Aorta (tissue), 5 donors: ENCODE measurements at places on chromosomes 6 and 20.

DNA sequence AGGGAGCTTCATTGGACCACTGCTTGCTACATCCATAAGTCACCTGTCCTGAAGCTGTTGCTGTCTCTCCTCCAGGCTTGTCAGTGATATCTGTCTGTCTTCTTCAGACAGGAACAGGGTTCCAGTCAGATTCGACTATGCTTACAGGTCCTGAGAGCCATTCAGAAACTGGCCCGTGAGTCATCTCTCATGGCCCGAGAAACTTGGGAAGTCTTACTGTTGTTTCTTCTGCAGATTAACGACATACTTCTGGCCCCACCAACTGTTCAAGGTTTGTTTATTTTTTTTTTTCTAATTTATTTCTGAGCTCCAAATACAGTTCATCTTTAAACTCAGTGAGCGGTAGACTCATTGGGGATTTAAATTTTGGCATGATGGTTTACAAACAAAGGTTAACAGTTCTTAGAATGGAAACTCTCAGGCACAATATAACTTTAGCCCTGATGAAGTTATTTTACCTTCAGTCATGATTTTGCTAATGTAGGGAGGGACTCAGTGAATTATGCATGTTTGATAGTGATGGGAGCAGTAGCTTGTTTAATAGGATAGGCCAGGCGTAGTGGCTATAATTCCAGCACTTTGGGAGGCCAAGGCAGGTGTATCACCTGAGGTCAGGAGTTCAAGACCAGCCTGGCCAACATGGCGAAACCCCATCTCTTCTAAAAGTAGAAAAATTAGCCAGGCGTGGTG is 24.7 kb downstream of the RALGAPB start:
- peaks cover 19% of the 10 kb centered on the region for H3K36me3 ChIP-seq
- DNase-seq = no peak
- H3K4me3 ChIP-seq = no peak overlapping the region
- no peaks in the 10 kb centered on the region for H3K4me1 ChIP-seq

DNA sequence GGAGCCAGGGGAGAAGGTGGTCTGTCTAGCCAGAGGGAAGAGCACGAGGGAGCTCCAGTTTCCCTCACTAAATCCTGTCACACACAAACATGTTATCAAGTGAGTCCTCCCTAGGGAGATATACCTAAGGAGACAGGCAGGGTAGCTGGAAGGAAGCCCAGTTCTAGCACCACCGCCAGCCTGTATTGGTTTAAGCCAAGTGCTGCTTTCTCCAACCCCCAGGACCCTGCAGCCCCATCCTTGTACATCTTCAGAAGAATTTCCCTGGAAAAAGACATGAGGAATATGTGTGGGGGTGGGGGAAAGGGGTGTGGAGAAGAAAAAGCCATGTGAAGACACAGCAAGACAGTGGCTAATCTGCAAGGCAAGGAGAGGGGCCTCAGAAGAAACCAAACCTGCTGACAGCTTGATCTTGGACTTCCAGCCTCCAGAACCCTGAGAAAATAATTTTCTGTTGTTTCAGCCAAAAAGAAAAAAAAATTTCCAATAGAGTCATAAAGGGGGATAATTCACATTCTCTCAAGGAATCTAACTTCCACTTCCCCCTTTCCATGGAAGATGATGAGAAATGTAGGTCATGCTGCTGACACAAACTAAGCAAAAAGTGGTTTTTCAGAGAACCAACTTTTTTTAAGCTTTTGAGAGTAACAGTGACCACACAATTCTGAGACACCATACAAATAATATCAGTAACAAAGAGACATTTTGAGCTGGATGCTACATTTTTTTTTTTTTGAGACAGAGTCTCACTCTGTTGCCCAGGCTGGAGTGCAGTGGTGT is 103.2 kb upstream of the PRDM1 start:
- no peaks in the 10 kb centered on the region for H3K27me3 ChIP-seq
- no peak overlapping the region for H3K4me3 ChIP-seq
- no peak overlapping the region for H3K27ac ChIP-seq
- DNase-seq = no peak

- no peak overlapping the region for H3K27ac ChIP-seq
- no peaks in the 10 kb centered on the region for H3K36me3 ChIP-seq
- no peak for DNase-seq
- H3K4me1 ChIP-seq = no peaks in the 10 kb centered on the region
- no peaks in the 10 kb centered on the region for H3K27me3 ChIP-seq
These were observed 1.9 kb downstream of the RBBP8NL start for GRCh38 chr20:62425281-62426058.

DNA sequence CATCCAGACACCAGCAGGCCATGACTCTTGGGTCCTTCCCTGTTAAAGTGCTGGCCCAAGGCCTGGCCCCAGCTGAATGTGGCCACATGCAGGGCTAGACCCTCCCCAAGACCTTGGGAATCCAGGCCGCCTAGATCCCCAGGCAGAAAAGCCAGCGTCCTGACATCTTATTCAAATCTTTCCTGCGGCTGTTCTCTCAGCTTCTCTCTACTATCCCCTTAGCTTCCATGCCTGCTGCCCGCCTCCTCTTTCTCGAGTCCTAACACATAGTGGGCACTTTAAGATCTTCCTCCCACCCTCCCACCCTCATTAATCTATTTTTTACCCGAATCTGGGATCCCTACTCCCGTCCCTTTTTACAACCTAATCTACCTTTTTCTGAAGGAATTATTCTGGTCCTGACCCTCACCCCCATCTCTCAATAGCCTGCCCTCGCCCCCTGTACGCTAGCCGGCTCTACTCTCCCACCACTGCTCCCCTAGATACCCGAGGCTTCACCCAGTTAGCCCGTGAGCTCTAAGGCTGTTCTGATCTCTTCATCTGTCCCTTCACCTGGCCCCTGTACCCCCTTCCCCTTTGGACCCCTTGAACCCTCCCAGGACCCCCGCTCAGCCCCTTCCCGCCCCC is at the start of gene CCHCR1:
Gene CCHCR1, minus strand, starts transcription at position 290 of the 627 bp plus-strand sequence. Its CDS starts 202 bp downstream, at position 88.
- DNase-seq = no peak
- no peaks in the 10 kb centered on the region for H3K4me1 ChIP-seq
- no peaks in the 10 kb centered on the region for H3K36me3 ChIP-seq
- H3K27ac ChIP-seq = peak within 1 kb of the TSS; percentile 41
- peak within 1 kb of the TSS; percentile 61 for H3K4me3 ChIP-seq
- H3K27me3 ChIP-seq = no peaks in the 10 kb centered on the region

DNA sequence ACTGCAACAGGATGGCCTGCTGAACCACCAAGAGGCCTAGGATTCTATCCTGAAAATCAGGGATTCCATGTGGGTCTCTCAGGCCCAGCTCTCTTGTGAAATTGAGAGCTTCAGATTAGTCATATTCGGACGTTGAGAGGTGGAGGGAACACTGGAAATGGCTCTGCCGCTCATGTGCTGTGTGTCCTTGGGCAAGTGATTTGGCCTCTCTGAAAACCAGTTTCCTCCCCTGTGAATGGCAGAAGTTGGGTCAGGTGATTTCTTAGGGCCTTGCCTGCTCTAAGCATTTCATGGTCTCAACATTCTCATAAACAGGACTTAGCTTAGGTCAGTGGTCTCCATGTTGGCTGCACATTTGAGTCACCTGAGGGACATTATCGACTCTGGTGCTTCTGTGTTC is 470.1 kb downstream of the PREX1 start:
- H3K4me1 ChIP-seq = no peaks in the 10 kb centered on the region
- no peaks in the 10 kb centered on the region for H3K36me3 ChIP-seq
- H3K27me3 ChIP-seq = no peaks in the 10 kb centered on the region
- DNase-seq = no peak

DNA sequence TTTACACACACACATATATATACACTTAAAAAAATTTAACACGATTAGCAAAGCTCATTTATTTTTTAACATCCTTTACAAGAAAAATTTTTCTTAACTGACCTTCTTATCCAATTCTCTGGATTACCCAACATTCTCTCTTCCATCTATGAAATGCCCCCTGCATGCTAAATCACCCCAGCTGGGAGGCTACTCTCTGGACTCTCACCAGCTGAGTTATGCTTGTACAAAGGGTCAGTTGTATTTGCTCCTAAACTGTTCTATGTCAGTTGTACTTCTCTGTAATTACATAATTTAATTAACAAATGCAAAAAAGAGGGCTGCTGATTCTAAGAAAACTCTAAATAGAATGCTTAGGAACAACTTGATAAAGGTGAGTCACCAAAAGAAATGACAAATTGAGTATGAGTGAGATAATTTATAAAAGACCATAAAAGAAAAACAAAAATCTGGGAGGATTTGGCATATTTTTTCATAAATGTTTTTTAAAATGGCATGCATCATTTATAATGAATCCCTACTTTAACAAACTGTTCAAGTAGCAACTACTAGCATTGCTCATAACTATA is 120.5 kb downstream of the KIF13A start:
- no peaks in the 10 kb centered on the region for H3K27me3 ChIP-seq
- H3K4me1 ChIP-seq = peaks cover 22% of the 10 kb centered on the region
- H3K27ac ChIP-seq = no peak overlapping the region

DNA sequence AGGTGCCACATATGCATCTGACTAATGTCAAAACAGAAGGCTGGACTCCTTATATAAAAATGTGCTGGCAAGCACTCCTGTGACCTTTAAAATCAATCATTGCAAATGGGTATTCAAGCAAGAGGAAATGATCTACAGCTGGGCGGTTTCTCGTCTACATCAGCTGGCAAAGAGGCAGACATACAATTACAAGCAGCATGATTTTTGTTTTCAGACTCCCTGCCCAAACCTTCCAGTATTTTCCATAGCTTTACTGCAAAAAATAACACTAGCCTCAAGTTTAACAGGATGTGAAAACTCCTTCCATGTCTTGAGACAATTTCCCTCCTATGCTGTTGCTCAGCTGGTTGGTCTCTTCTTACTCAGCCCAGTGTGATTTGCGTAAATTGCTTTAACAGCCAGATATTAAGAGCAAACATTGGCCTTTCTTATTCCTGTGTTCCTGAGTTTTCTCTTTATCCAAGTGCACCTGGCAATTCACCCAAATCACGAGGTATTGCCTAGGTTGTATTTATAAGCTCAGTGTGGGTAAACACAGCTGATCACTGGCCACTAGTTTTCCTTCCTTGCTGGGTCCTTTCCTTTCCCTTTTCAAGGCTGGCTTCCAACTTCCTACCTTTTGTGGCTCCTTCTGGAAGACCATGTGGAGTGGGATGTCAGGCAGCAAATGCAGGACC is 130.4 kb downstream of the MOXD1 start:
- no peak overlapping the region for H3K27ac ChIP-seq
- no peak for DNase-seq
- no peaks in the 10 kb centered on the region for H3K36me3 ChIP-seq
- H3K4me1 ChIP-seq = peaks cover 6% of the 10 kb centered on the region

- no peaks in the 10 kb centered on the region for H3K36me3 ChIP-seq
- DNase-seq = no peak
- H3K4me3 ChIP-seq = no peak overlapping the region
- H3K27ac ChIP-seq = no peak overlapping the region
- H3K27me3 ChIP-seq = no peaks in the 10 kb centered on the region
These were observed 159.2 kb downstream of the GMPR start for GRCh38 chr6:16397623-16398022.

GRCh38 chr6:169177516-169178166 is 76.0 kb downstream of the THBS2 start:
- no peaks in the 10 kb centered on the region for H3K27me3 ChIP-seq
- no peak for DNase-seq
- H3K27ac ChIP-seq = no peak overlapping the region
- no peaks in the 10 kb centered on the region for H3K36me3 ChIP-seq

GRCh38 chr20:54995553-54995952 is 520.2 kb downstream of the DOK5 start:
- H3K36me3 ChIP-seq = no peaks in the 10 kb centered on the region
- H3K4me1 ChIP-seq = no peaks in the 10 kb centered on the region
- H3K4me3 ChIP-seq = no peak overlapping the region

GRCh38 chr6:122553697-122554096 is 56.5 kb upstream of the PKIB start:
- H3K27ac ChIP-seq = no peak overlapping the region
- DNase-seq = no peak
- no peaks in the 10 kb centered on the region for H3K4me1 ChIP-seq
- no peak overlapping the region for H3K4me3 ChIP-seq
- H3K27me3 ChIP-seq = peaks cover 1% of the 10 kb centered on the region

- DNase-seq = no peak
- no peak overlapping the region for H3K4me3 ChIP-seq
- H3K27me3 ChIP-seq = no peaks in the 10 kb centered on the region
These were observed 315.4 kb upstream of the SASH1 start for GRCh38 chr6:148027201-148027600.

GRCh38 chr6:96032661-96033060 is 16.9 kb downstream of the FUT9 start:
- H3K4me3 ChIP-seq = no peak overlapping the region
- H3K27me3 ChIP-seq = no peaks in the 10 kb centered on the region
- no peaks in the 10 kb centered on the region for H3K36me3 ChIP-seq
- H3K4me1 ChIP-seq = no peaks in the 10 kb centered on the region

DNA sequence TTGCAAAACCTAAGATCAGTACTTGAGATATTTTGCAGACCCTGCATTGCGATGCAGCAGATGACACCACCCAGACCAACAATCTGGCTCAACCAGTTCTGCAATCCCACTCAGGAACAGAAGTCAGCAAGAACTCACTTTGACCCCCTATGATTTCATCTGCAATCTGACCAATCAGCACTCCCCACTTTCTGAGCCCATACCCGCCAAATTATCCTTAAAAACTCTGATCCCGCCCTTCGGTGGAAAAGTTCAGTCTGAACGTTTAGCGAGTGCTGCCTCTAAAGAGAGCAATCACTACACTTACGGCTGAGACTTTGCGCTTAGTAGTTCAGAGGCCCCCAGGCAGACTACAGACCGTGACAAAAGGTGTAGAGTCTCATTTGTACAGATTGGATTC is 17.3 kb upstream of the KIAA1586 start:
- no peak overlapping the region for H3K27ac ChIP-seq
- no peaks in the 10 kb centered on the region for H3K27me3 ChIP-seq
- no peaks in the 10 kb centered on the region for H3K36me3 ChIP-seq
- no peak overlapping the region for H3K4me3 ChIP-seq
- no peaks in the 10 kb centered on the region for H3K4me1 ChIP-seq
- no peak for DNase-seq

DNA sequence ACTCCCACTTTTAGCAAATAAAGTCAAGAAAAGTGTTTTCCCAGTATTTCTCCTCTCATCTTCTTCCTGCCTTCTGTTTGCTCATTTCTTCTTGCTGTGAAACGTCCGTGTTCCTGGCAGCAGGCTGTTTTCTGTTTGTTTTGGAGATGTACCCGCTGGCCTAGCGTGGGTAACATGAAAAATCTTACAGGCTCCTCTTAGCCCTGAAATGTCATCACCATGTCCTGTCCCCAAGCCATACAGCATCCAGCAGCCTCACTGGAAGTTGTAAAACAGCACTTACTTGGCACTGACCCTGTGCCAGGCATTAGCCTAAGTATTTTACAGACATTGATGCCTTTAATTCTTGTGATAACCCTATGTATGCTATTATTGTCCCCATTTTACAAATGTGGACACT is 371.1 kb downstream of the FOXA2 start:
- no peaks in the 10 kb centered on the region for H3K36me3 ChIP-seq
- no peak for DNase-seq
- no peaks in the 10 kb centered on the region for H3K4me1 ChIP-seq
- no peaks in the 10 kb centered on the region for H3K27me3 ChIP-seq

- DNase-seq = no peak
- no peak overlapping the region for H3K27ac ChIP-seq
- no peaks in the 10 kb centered on the region for H3K4me1 ChIP-seq
- H3K27me3 ChIP-seq = no peaks in the 10 kb centered on the region
These were observed 2.1 kb downstream of the DLL1 start for GRCh38 chr6:170288852-170289179.
